ENCODE measurements at places on chromosomes 7 and 10.

DNA sequence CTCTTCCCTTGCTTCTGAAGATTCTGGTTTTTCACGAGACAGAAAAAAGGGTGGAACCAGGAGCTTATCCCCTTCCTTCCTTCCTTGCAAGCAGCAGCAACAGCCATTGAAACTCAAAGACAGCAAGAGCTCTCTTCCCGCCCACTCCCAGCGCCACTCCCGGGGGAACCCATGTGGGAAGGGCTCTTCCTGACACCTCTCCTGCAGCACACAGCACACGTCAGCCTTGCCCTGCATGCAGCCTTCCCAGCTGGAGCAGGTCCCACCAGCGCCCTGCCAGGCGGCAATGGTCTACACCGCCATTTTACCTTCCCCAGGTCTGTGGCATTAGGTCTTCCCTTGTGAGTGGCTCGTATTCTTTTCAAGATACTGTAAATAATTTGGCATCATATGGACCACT lies 161.8 kb downstream of the MGMT start:
- H3K4me1 ChIP-seq, result peaks cover 8% of the 10 kb centered on the region
- H3K36me3 ChIP-seq, result peaks cover under 1% of the 10 kb centered on the region
- no peaks in the 10 kb centered on the region for H3K27me3 ChIP-seq
- no peak overlapping the region for H3K4me3 ChIP-seq
- no peak for DNase-seq

GRCh38 chr7:99209781-99210180 lies 1.9 kb upstream of the KPNA7 start:
- H3K27ac ChIP-seq, result no peak overlapping the region
- no peaks in the 10 kb centered on the region for H3K4me1 ChIP-seq
- DNase-seq, result no peak
- H3K4me3 ChIP-seq, result no peak overlapping the region
- H3K36me3 ChIP-seq, result no peaks in the 10 kb centered on the region

DNA sequence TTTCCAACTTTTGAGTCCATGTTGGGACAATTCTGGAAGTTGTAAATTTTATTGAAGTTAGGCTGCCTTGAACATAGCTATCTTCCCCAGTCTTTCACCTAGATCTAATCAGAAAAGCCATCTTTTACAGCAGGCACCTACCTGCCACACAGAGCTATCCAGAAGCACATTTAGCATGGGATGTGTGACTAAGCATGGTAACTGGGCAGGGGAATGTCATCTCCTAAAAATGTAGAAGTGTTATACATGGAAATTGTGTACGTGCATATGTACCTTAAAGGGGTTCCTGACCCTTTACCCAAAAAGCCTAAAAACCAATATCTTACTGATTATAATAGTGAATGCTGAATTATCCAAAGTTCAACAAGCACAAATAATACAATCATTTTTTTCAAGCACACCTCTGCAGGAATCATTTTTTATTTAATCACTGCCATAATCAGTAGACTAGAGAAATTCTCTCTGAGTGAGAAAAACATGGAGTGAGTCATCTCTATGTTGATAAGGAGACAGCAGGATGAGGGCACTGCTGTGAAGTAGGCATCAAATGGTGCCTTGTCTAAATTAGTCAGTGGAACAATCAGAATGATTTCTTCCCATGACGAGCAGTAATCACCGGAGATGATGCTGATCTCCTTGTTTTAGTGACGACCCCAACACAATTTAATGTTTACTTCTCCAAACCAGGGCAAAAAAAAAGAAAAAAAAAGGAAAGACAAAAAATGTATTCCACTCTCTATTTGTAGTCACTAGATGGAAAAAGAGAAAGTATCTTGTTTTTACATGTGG lies 75.9 kb downstream of the SORBS1 start:
- no peaks in the 10 kb centered on the region for H3K27me3 ChIP-seq
- H3K27ac ChIP-seq, result no peak overlapping the region
- DNase-seq, result no peak
- no peaks in the 10 kb centered on the region for H3K36me3 ChIP-seq

DNA sequence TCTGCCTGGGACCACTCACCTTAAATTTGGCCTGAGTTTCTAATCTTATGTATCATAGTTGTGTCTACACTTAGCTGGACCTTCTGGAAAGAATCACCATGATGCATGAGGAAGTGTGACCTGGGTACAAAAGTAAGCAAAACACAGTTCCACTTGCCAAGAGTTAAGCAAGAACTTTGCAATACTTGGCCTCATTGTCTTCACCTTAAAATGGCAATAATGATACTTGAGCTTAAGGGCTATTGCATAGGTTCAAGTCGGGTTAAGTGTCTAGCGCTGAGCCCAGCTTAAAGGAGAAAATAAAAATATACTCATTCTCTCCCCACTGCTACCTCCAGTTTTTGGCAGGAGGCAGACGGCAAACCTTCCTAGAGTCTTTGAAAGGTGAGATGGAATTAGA lies 133.9 kb upstream of the BMPER start:
- DNase-seq, result no peak
- no peak overlapping the region for H3K27ac ChIP-seq

- H3K27me3 ChIP-seq, result no peaks in the 10 kb centered on the region
- no peak for DNase-seq
- H3K4me3 ChIP-seq, result no peak overlapping the region
- peaks cover 11% of the 10 kb centered on the region for H3K36me3 ChIP-seq
- H3K27ac ChIP-seq, result no peak overlapping the region
These were observed 5.0 kb downstream of the AVPI1 start for GRCh38 chr10:97682042-97682441.

DNA sequence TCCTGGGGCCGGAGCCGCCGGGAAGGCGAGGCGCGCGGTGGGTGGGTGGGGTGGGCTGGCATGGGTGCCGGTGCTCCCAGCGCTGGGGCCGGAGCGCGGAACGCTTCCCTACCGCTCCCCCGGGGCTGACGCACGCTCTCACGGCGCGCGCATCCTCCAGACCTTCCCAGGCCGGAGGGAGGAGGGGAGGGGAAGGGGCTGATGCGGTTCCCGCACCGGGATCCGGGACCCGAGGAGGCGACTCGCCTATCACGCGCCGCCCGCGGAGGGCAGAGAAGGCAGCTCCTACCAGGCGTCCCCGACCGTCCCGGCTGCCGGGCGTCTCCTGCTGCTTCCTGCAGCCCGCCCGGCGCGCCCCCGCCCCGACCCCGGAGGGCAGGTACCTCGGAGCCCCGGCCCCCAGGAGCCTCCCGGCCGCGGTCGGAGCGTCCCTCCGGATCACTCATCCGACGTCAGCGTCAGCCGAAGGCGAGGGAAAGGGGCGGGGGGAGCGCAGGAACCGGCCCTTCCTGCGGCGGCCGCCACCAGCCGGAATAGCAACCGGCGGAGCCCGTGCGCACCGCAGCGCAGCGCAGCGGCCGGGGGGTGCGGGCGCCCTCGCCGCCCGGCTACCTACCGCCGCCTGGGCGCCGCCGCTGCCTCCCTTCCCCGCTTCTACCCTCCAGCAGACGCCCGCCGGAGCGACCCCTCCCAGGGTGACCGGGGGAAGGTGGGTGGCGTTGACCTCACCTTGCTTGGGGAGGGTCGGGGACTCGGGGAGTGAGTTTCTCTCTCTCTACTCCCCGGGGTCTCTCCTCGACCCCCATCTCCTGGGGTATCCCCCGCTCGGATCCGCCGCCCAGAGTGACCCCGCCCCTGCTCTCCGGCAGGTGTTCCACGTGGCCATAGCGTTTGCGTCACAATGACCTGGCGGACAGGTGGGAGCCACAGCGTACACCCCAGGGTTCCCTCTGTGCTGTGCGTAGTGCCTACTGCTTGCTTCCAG lies at the start of gene ICA1:
TSS of gene ICA1 (minus strand) at position 457 of the 985 bp plus-strand sequence. CDS start 26,241 bp downstream, outside the sequence.
- peaks cover 13% of the 10 kb centered on the region for H3K4me1 ChIP-seq
- peak within 1 kb of the TSS; percentile 56 for H3K27ac ChIP-seq
- peak; percentile 70 for DNase-seq
- no peaks in the 10 kb centered on the region for H3K27me3 ChIP-seq
- peak within 1 kb of the TSS; percentile 97 for H3K4me3 ChIP-seq

DNA sequence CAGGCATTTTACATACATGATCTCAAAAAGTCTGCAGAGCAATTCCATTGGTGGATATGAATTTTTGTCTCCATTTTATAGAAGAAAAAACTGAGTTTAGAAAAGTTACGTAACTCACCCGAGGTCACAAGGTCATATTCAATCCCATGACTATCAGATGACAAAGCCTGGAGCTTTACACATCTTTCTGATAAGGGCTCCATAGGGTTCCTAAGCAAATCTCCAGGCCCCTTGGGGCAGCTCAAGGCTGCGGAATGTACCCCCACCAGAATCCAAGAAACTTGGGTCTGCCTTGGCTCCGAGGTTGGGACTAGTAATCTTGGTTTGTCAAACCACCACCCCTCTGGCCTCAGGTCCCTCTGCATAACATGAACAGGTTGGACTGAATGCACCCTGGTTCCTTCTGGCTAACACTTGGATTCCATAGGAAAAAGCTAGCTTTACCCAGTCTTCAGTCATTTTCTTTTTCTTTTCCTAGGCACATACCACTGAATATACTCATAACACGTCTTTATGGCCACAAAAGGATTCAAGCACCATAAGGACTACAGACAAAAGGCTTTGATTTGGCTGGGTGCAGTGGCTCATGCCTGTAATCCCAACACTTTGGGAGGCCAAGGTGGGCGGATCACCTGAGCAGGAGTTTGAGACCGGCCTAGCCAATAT lies 55.5 kb downstream of the PIP4K2A start:
- no peak overlapping the region for H3K4me3 ChIP-seq
- H3K36me3 ChIP-seq, result peaks cover 2% of the 10 kb centered on the region
- DNase-seq, result no peak
- no peaks in the 10 kb centered on the region for H3K27me3 ChIP-seq
- H3K4me1 ChIP-seq, result peaks cover 11% of the 10 kb centered on the region

DNA sequence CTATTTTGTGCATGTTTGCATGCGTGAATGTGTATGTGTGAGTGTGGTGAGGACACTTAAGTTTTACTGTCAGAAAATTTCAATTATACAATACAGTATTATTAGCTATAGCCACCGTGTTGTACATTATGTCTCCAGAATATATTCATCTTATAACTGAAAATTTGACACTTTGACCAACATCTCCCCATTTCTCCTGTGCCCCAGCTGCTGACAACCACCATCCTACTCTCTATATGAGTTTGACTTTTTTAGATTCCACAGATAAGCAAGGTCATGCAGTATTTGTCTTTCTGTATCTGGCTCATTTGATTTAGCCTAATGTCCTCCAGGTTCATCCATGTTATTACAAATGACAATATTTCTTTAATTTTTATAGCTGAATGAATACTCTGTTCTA lies 195.0 kb downstream of the GPR37 start:
- DNase-seq, result no peak
- H3K36me3 ChIP-seq, result no peaks in the 10 kb centered on the region
- H3K27ac ChIP-seq, result no peak overlapping the region
- no peaks in the 10 kb centered on the region for H3K4me1 ChIP-seq
- no peaks in the 10 kb centered on the region for H3K27me3 ChIP-seq

DNA sequence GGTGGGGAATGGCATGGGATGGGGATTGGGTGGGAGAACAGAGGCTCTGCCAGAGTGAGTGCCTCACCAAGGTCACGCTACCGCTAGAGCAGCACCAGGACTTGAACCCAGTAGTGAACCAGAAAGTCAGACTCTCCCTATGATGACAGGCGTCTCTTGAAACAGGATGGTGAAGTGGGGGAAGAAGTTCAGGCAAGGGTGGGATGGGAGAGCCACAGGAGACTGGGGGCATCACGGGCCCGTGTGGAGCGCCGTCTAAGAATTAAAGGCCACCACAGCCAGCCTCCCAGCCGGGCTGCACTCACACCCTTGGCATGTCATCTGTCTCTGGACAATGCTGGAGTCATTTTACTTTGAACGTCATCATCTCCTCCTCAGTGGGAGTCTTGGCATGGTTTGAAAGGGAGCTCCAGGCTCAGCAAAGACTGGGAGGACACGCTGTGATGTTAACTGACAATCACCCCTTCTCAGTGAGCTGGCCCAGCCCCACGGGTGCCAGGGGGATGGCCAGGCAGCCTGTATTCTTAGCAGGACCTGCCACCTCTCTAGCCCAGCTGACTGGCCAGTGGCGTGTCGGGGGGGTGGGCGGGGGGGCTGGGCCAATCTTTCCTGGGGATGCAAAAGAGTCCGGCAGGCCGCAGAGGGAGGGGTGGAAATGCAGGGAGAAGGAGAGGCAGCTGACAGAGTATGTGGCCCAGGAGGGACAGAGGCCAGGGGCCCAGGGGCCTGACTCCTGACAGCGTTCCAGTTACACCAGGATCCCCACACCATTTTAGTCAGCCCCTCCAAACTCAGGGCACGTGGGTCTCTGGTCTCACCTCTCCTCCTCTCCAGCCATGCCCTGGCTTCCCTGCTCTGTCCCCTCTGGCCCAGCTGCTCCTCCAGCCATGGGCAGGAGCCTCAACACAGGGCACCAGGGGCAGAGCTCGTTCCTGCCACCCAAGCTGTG lies 96.2 kb downstream of the VOPP1 start:
- H3K4me1 ChIP-seq, result no peaks in the 10 kb centered on the region
- DNase-seq, result no peak
- no peaks in the 10 kb centered on the region for H3K27me3 ChIP-seq
- H3K4me3 ChIP-seq, result no peak overlapping the region

GRCh38 chr10:48442809-48443177 lies 136.3 kb downstream of the MAPK8 start:
- no peaks in the 10 kb centered on the region for H3K4me1 ChIP-seq
- H3K27ac ChIP-seq, result peak overlapping the region; percentile 27
- no peaks in the 10 kb centered on the region for H3K27me3 ChIP-seq
- H3K4me3 ChIP-seq, result no peak overlapping the region
- peaks cover 4% of the 10 kb centered on the region for H3K36me3 ChIP-seq

DNA sequence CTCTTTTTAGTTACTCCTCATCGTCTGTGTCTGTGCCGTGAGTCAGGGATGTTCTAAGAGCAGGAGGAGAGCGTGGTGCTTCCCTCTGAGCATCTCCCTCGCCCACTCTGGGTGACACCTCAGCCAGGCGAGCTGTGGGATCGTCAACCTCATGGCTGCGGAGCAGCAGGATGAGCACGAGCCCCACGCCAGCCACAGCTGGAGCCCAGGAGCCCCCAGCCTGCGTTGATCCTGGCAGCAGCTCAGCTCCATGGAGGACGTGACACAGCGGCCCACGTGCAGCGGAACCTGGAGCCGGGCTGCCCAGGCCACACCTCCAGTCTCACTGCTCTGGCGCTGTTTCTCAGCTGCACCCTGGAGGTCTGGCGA lies 512.0 kb downstream of the PTPRN2 start:
- no peaks in the 10 kb centered on the region for H3K27me3 ChIP-seq
- H3K27ac ChIP-seq, result no peak overlapping the region
- no peaks in the 10 kb centered on the region for H3K4me1 ChIP-seq
- no peak for DNase-seq

DNA sequence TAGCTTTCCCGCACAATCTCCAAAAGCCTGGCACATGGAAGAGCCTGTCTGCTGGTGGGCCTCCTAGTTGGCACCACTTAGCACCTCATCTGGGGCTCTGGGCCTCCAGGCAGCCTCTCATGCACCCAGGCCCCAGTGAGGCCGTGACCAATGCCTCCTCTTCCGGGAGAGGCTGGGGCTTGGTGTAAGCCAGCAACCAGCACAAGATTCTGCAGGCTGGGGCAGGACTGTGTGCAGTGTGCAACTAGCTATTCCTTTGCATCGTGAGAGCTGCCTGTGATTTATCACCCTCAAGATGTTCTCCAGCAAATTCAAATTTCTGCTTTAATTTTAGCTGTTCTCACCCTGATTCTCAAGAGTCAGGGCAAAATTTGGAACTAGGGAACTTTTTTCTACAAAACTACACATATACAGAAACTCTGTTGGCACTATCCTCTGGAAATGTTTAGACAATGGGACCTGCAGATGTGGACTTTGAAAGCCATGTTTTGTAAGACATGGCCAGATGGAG lies 603.7 kb upstream of the MKI67 start:
- no peak overlapping the region for H3K4me3 ChIP-seq
- DNase-seq, result no peak
- no peak overlapping the region for H3K27ac ChIP-seq
- H3K4me1 ChIP-seq, result no peaks in the 10 kb centered on the region

- DNase-seq, result peak; percentile 52
- peak overlapping the region; percentile 25 for H3K27ac ChIP-seq
- H3K4me3 ChIP-seq, result no peak overlapping the region
- H3K4me1 ChIP-seq, result peaks cover 26% of the 10 kb centered on the region
These were observed 26.7 kb downstream of the PIK3CG start for GRCh38 chr7:106891548-106892410.
